GM04503 (cell line): ENCODE measurements at places on chromosomes 6 and 20.

GRCh38 chr6:42978487-42978838 lies 518 bp downstream of the PEX6 start:
- no peak for DNase-seq

DNA sequence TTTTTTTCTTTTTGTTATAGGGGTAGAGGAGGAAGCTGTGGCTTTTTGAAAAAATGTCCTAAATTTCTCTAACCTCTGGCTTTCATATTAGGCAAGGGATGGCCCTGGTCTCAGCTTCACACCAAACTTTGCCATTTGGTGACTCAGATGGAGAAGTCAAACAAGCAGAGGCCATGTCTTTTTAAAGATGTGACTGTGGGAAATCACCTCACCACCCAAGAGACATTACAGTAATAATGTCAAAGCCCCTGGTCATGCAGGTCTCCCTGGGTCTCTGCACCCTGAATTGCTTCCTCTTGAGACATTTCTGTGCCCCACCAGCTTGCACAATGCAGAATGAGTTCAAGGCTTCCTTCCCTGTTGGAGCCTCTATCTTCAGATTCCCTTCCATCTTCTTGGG lies 39.5 kb upstream of the ADGRF5 start:
- no peak for DNase-seq

GRCh38 chr6:109978174-109979032 lies at the start of gene GPR6:
Gene GPR6 (plus strand): TSS chr6:109978311. CDS start chr6:109979113, 802 bp downstream.
- DNase-seq, result no peak

DNA sequence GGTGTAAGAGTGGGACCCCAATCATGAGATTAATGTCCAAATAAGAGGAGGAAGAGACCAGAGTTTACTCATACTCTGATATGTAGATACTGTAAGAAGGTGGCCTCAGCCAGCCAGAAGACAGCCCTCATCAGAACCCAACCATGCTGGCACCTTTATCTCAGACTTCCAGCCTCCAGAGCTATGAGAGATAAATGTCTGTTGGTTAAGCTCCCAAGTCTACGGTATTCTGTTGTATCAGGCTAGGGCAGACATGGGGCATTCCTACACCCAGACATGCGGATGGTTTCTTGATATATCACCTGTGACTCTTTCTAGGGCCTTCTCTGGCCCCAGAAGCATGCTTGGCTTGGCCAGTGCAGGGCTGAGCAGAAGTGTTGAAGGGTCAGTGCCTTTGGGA lies 247.4 kb upstream of the RIN2 start:
- no peak for DNase-seq

DNA sequence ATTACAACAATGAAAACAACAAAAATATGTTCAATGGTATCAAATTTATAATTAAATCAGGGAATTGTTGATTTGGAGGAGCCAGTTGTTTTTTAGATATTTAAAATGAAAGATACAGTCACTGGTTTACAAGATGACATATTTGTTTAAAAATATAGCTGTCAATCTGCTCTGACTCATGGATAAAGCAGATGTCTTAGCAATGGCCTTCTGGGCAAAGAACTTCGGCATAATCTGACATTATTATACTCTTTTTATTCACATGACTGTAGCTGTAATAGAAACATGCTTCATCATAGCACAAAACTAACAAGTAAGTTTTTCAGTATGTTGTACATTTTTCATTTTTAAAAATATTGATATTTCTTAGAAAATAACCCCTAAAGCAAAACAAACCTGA lies 267.4 kb downstream of the CENPW start:
- no peak for DNase-seq

DNA sequence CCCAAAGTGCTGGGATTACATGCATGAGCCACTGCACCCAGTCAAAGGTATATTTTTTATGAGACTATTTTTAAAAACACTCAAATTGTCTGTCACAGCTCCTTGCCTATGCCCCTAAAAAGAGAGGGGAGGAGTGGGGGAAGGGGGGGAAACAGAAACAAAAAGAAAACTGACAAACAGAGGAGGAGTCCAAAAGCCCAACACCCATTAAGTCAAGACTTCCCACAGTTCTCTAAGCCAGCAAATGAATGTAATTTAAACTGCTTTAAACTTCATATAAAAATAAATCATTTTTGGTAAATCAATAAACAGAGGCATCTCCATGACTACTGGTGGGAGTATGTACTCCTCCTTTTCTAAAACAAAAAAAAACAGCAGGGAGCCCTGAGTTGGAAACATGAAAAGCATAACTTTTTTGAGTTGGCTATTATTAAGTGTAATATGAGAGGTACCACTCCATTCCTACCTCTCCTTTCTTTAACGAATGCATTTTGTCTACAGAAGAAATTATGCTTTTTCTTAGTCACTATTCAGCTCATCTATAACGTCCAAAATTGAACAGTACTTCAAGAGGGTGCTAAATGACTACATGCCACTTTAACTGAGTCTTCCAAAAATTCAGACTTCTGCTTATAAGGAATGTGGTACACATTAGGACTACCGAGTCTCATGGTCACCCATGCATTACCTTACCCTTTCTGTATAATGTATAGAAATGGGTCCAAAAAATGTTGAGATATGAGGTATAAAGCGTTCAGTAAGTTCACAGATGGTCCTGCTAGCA lies 119.0 kb upstream of the PRSS16 start:
- DNase-seq, result no peak

GRCh38 chr6:1384549-1385128 lies 4.7 kb upstream of the FOXF2 start:
- no peak for DNase-seq

GRCh38 chr6:307874-308273 lies 15.6 kb downstream of the DUSP22 start:
- no peak for DNase-seq

DNA sequence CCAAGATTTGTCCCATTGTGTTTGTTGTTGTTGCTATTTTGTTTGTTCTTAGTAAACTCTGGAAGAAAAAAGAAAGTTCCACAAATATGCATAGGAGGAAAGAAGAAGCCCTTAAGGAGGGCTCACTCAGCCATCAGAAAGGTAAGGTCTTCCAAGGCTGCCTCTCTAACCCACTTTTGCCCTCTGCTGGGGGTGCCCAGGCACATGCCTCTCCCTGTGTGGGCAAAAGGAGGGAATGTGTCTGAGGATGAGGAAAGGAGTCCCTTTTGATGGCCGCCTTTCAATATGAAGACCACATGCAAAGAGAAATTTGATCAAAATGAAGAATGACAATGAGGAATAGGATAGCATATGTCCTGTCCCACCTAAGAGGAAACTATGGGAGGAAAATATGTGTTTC lies 248.2 kb upstream of the POU3F2 start:
- DNase-seq, result no peak

- DNase-seq, result peak; percentile 50
Observed at GRCh38 chr20:53003420-53004154, 31.4 kb downstream of the TSHZ2 start.

DNA sequence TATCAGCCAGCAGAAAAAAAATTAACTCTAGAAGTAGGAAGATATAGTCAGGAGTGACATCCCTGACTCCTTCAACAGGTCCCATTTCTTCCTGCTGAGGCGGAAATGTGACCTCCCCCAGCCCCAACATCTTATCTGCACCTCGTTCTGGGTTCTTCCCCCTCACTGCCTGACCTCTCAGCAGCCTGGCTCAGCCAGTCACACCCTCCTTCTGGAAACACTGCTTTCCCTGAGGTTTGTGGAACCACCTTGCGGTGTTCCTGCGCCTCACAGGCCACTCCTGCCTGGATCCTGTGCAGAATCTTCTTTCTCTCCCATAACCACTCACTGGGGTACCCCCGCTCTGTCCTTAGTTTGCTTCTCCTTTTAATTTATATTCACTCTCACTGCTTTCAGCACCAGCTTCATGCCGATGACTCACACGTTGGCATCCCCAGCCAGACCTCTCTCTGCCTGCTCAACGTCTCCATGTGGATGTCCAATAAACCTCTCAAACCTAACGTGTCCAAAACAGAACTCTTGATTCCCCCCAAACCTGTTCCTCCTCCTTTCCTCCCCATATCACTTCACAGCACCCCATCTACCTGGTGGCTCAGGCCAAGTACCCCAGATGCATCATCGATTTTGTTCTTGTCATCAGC lies 222.8 kb upstream of the PLN start:
- no peak for DNase-seq
